Osteocyte (in vitro differentiated cells): ENCODE measurements at places on chromosomes 1 and 21. TPM values are rescaled to one million over a fixed set of nuclear protein-coding genes. Genes with fewer than 3 reads are reported as not detected.

Gene KCNN3
- total RNA-seq: 0.16 and 0.29 TPM in 2 replicates

DNA sequence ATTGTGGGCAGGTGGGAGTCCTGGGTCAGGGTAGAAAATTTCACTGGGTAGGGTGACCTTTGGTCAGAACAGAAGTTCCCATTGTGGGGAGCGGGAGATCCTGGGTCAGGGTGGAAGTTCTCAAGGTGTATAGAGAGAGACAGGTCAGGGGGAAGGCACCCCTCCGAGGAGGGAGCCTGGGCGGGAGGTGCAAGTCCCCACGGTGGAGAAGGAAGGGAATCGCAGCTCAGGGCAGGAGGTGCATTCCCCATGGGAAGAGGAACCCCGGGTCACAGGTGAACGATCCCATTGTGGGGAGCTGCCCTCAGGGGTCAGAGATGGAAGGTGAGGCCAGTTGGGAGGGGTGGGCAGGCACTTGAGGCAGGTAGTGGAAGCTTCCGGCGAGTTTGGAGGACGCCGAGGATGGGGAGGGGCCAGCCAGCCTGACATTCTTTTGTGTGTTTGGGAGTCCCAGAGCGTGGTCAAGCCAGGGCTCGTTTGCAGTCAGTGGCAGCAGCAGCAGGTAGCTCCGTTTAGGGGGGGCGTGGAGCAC lies 637 bp downstream of the LYPLA2 start:
- no peaks in the 10 kb centered on the region for H3K27me3 ChIP-seq
- H3K4me1 ChIP-seq: peaks cover 41% of the 10 kb centered on the region
- peak overlapping the region; percentile 94 for H3K27ac ChIP-seq

DNA sequence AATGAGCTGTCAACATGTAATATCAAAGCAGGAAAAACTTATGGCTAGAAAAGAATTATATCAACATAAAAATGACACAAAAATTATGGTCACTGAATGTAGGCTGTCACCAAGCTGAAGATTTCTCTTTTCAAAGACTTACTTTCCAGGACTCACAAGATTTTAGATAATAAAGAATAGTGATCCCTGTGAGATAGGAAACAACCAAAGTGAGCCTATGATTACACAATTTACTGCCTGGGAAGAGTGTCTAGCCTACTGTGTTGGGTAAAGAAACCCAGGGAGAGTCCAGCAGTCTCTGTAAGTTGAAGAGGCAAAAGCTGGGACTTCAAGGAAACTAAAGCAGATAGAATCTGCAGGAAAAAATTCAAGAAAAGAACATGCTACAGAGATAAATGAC lies 20.2 kb upstream of the RGS1 start:
- H3K27ac ChIP-seq: no peak overlapping the region
- no peaks in the 10 kb centered on the region for H3K27me3 ChIP-seq
- peaks cover 2% of the 10 kb centered on the region for H3K36me3 ChIP-seq

GRCh38 chr1:212941452-212941851 lies 8.9 kb upstream of the VASH2 start:
- H3K4me3 ChIP-seq: no peak overlapping the region
- H3K36me3 ChIP-seq: peaks cover 8% of the 10 kb centered on the region
- DNase-seq: no peak
- H3K4me1 ChIP-seq: no peaks in the 10 kb centered on the region

DNA sequence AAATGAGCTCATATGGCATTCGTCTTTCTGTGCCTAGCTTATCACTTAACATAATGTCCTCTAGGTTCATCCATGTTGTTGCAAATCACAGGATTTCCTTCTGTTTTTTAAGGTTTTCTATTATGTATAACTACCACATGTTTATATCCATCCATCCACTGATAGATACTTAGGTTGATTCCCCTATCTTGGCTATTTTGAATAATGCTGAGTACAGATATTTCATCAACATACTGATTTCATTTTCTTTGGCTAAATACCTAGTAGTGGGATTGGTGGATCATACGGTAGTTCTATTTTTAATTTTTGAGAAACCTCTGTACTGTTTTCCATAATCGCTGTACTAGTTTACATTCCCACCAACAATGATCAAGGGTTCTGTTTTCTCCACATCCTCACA lies 45.0 kb downstream of the GORAB start:
- no peaks in the 10 kb centered on the region for H3K27me3 ChIP-seq
- H3K4me3 ChIP-seq: no peak overlapping the region
- H3K27ac ChIP-seq: no peak overlapping the region
- no peaks in the 10 kb centered on the region for H3K4me1 ChIP-seq
- no peak for DNase-seq
- peaks cover 6% of the 10 kb centered on the region for H3K36me3 ChIP-seq

GRCh38 chr1:7912145-7912544 lies 28.5 kb downstream of the TNFRSF9 start:
- H3K27ac ChIP-seq: no peak overlapping the region
- no peak for DNase-seq
- H3K27me3 ChIP-seq: peaks cover 17% of the 10 kb centered on the region
- no peak overlapping the region for H3K4me3 ChIP-seq

Gene CFHR3
- 0.42 and 0.54 TPM in 2 replicates for total RNA-seq

DNA sequence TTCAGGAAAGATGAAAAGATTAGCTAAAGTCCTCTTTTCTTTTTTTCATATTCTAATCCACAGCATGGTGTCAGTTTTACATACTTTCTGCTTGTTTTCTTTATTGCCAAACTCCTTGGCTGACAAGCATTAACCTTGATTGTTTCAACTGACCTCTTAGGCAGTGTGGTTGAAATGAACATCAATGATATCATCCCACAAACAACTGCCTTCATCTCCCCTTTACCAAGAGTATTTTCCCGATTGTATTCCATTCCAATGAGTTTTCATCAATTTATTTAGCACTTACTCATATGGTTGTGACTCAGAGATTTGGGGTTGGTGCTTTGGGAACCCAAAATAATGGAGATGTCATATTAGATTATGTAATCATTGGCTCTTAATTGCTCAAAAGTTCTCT lies 71.8 kb downstream of the SPAG17 start:
- peaks cover 22% of the 10 kb centered on the region for H3K4me1 ChIP-seq
- H3K27ac ChIP-seq: no peak overlapping the region
- DNase-seq: no peak
- H3K36me3 ChIP-seq: no peaks in the 10 kb centered on the region

GRCh38 chr1:20552728-20553445 lies 514 bp downstream of the FAM43B start:
- no peak for DNase-seq
- peaks cover 22% of the 10 kb centered on the region for H3K27me3 ChIP-seq
- H3K27ac ChIP-seq: no peak overlapping the region
- H3K4me3 ChIP-seq: peak overlapping the region; percentile 62

DNA sequence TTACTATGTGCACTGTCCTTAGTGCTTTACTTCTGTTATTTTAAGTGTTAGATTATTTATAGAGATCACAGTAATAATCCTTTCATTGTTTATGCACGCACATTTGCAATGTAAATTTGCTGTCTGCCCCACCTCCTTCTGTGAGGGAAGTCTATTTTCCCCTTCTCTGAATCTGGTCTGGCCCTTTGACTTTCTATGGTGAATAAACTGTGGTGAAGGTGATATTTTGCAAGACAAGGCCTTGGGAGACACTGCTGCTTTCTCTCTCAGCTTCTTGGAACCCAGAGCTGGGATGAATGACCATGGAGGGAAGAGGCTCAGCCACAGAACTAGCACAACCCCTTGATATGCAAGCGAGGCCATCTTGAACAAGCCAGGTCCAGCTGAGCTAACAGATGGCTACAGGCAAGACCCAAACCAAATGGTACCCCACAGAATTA lies 156.3 kb downstream of the ST6GALNAC3 start:
- DNase-seq: no peak
- H3K4me3 ChIP-seq: no peak overlapping the region
- H3K4me1 ChIP-seq: no peaks in the 10 kb centered on the region
- no peaks in the 10 kb centered on the region for H3K27me3 ChIP-seq
- no peaks in the 10 kb centered on the region for H3K36me3 ChIP-seq

Gene TMEM200B
- 19.7 and 22.5 TPM in 2 replicates for total RNA-seq

Gene OR2L8
- total RNA-seq: not detected in 2 replicates
